ENCODE measurements at places on chromosomes 1 and 21.

DNA sequence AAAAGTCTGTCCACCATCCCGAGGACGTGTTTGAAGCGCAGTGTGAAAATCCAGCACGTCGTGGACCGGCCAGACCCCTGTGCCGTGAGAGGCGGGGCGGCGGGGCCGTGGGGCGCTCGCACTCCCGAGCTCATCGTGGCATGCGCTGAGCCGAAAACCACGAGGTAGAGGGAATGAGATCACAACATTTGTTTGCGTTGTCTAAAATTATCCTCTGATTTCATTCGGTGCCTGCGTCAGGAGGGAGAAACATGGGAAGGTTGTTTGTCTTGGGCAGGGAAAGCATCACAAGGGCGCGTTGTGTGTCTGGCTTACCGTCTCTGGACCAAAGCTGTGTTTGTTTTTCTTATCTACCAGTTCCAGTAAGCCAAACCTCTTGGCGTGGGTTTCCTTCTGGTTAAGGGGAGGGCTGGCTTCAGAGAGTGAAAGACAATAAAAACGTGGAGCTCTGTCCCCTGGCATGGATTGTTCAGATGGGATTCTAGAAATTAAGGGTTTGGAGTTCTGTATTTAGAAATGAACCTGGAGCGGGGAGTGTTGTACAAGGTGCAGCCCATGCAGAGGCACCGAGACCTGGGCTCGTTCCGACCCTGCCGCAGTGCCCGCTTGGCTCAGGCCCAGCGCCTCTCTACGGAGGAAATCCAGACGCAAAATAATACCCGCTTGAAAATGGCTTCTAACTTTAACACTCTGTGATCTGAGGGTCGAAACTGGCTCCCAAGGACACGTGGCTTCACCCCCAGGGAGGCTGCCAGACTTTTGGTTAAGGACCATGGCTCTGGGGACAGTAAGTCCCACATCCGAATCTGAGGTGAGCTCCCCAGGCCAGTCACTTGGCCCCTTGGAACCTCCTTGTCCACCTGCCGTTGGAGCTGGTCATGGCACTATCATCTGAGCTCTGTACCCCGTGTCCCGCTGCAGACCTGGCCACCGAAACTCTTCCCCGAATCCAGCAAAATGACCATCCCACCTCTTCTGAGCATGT is 68.7 kb upstream of the FAM3B start:
- no peak for DNase-seq

- DNase-seq = no peak
Measured at GRCh38 chr1:155305881-155306391, 2.7 kb upstream of the FDPS start.

DNA sequence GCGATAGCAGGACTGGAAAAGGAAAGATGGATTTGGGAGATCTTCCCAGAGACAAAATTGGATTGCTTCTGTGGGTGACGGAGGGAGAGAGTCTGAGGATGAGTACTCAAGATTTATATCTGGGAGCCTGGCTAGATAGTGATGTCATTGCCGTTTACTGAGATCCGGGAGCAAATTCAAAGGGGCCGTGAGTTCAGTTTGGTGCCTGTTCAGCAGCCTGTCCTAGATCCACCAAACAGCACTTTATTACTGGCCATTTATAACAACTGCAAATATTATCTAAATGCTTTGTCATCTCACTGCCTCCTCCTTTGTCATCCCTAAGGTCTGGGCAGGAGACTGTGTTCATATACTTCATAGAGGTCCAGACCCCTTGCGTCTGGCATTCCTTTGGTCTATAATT is 29.2 kb downstream of the MAPKAPK2 start:
- no peak for DNase-seq

DNA sequence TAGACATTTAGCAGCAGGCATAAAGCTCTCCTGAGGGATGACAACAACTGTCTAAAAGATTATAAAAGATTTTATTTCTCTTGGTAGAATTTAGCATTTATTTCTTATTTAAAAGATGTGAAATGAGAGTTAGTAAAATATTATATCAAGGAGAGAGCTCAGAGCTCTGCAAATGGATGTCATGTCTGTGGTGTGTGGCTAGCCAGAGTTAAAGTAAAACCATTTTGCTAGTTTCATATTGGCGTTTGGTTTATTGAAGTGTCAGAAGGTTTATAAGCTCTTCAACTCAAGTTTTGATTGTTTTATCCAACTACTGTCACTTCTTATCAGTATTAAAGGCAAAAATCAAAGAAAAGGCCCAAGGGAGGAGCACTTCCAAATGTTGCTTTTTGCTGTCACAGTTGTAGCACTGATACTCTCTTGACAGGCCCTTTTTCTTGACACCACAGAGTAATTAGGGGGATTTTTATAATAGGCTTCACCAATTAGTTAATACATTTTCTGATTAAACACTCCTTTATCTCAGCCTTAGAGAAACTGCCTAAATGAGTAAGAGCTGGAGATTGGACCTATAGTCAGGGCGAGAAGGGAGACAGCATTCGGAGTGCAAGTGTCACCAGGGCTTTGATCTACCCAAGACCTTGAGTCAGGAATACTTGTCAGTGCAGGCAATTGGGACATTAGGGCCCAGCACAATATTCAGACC is 233.9 kb downstream of the PTBP2 start:
- DNase-seq = no peak

DNA sequence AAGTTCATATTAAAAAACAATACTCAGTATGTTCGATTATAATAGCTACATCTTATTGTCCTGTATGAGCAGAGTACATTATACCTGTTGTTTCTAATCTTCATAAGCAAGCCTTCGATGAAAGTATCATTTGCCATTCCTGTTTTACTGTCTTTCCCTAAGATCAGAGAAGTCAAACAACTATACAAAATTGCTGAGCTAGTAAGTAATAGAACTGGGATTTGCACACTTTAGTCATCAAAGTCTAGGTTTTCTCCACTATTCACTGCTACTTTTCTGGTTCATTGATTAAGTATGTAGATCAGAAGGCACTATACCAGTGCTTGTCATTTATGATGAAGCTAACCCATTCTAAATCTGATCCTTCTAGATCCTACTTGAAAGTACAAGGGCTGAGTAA is 108.9 kb downstream of the NR5A2 start:
- no peak for DNase-seq

- no peak for DNase-seq
Measured at GRCh38 chr1:32151319-32151787, 28.1 kb upstream of the TXLNA start.

DNA sequence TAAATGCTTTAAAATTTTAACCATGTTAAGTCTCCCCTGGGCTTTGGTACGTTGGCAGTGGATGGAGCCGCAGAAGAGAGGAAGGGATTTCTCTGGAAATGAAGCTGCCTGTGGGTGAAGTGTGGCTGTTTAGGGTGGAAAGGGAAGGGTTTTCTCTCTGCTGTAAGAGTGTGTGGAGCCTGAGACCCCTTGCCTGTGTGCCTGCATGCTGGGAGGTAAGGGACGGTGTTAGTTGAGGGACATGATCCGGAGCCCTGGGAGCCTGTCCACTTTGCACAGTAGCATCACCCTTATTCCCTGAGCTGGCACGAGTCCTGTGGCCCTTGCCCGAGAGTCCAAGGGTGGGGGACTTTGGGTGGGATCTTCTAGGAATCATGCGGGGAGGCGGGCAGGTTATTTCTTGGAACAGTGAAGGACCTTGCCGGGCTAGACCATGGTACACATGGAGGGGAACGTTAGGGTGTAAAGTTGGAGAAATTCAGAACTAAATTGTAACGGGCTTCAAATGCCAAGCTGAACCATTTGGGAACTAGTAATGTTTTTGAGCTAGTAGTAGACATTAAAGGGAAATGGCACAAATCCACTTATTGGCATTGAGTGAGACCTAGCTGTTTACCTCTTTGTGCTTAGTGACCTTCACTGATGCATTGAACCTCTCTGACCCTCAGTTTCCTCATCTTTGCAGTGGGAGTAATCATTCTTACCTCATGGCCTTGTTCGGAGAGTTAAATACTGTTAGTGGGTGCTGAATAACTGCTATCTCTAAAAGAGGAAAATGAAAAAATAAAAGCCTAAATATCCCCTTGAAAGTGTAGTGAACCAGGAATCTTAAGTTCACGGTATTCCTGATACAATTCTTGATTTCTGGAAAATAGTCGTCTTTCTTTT is 3.5 kb downstream of the GALNT2 start:
- DNase-seq = no peak

Measured in T47D (cell line).